NCI-H187 (cell line): ENCODE measurements at places on chromosomes 13 and 19.

DNA sequence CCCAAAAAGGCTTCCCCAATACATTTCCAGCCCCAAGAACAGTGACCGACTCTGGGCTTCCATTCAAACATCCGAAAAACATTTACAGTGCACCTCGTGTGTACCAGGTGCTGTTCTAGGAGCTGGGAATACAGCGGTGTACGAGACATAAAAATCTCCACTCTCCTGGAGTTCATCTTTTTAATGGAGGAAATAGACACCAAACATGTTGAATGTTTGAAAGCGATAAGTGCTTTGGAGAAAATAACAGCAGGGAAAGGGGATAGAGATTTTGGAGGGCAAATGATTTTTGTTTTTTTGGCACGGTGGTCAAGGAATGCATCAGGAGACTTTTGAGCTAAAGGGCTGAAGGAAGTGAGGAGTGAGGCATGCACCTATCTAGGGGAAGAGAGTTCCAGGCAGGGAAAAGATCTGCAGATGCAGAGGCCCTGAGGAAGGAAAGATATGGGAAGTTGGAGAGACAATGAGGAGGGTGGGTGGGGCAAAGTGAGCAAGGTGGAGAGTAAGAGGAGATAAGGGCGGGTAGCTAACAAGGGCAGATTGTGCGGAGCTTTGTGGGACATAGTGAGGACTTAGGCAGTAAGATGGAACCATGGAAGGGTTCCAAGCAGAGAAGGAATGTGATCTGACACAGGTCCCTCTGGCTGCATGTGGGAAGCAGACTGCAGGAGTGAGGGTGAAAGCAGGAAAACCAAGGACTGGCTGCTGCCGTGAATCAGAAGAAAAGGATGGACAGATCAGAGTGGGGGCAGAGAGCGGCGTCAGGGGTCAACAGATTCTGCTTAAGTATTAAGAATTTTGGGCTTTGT lies 703 bp upstream of the FBL start:
- DNase-seq, result no peak

- no peak for DNase-seq
Observed at GRCh38 chr19:3535235-3535535, 3.8 kb upstream of the TEKTIP1 start.

GRCh38 chr13:24161010-24161775 lies 673 bp downstream of the SPATA13 start:
- DNase-seq, result no peak

DNA sequence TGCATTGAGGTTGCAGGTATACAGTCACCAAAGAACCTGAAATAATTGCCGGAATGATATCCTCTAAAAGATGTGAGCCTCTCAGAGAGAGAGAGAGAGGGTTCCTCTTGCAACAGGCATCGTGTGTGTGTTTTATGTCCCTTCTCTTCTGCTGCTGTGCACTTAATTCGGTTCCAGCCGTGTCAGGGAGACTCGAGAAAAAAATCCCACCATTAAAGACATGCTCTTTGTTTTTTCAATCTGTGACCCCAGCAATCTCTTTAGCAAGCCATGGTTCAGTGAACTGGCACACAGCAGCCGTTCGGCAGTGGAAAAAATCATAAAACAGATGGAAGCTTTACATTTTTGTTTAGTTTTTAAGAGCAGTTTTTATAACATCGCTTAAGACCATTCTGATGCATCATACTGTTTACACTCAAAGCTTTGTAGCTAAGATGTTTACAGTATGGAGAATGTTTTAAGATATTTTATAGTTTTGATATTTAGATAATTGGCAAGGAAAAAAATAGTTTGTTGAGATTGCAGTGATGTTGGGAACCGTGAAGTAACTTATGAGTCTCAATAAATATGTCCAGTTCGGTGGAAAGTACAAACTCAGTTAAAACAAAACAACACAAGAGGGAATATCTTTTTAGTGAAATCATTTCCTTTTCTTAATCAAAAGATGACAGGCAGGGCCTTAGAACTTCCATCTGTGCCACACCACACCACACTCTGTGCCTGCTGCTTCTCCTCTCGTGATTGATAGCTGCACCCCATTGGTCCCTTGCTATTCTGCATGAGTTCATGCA lies 31.2 kb upstream of the ZNF536 start:
- no peak for DNase-seq

- DNase-seq, result no peak
Observed at GRCh38 chr13:37091835-37092234, 13.6 kb downstream of the CSNK1A1L start.

GRCh38 chr13:93951108-93951507 lies 528.4 kb downstream of the DCT start:
- DNase-seq, result no peak

DNA sequence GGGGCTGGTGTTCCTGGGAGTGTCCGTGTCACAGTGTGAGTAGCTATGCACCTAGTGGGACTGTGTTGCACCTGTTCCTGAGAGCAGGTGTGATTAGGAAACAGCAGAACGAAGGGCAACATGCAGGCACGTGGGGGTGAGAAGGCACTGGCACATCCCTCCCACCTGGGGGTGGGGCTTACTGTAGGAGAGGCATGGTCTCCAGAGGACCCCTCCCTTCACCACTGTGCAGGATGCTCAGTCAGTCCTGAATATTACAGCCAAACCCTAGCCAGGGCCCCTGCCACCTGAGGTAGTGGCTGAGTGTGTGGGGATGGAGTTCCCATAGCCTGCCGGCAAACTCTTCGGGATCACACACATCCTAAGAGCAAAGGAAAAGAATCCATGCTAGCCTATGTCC lies 99.2 kb downstream of the ZDHHC20 start:
- no peak for DNase-seq

GRCh38 chr13:34748073-34748472 lies 194.0 kb upstream of the NBEA start:
- no peak for DNase-seq
